H1 (cell line): ENCODE measurements at places on chromosomes 5 and 9. TPM values are rescaled to one million over a fixed set of nuclear protein-coding genes. Genes with fewer than 3 reads are reported as not detected.

The STC2 gene
- 40.0 and 53.1 TPM in 2 replicates for total RNA-seq

The FGF10 gene
- 0.42 and 0.54 TPM in 2 replicates for total RNA-seq

The PRLR gene
- total RNA-seq, result 2.5 and 2.7 TPM in 2 replicates

The NAIF1 gene
- 8.7 and 11.6 TPM in 2 replicates for total RNA-seq

The ANKRD18A gene
- total RNA-seq, result 4.0 and 13.2 TPM in 2 replicates

The USP20 gene
- 13.4 and 17.9 TPM in 2 replicates for total RNA-seq

The HTR1A gene
- total RNA-seq, result 3.8 and 4.7 TPM in 2 replicates

The SH2D3C gene
- 6.4 and 7.3 TPM in 2 replicates for total RNA-seq

The GLRA1 gene
- not detected in 2 replicates for total RNA-seq

DNA sequence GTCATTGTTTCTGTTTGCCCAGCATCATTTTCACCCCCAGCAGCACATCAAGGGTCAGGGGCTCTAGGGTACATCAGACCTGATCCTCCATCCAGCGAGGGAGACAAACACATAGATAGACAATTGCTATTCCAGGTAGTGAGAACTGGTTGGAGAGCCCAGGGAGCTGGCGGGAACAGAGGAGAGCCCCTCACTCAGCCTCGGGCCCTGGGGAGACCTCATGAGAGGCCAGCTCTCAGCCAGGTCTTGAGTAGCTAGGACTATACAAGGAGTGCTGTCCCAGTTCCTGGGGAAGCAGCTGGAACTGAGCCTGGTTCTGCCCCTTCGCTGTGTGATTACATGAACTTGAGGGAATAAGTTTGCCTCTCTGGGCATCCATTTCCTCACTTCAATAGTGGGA lies 80.3 kb downstream of the HRH2 start:
- H3K4me3 ChIP-seq, result no peak overlapping the region
- no peak overlapping the region for H3K27ac ChIP-seq
- H3K36me3 ChIP-seq, result no peaks in the 10 kb centered on the region
- no peaks in the 10 kb centered on the region for H3K4me1 ChIP-seq
- no peak for DNase-seq

GRCh38 chr5:60487885-60488442 lies 212.0 kb downstream of the DEPDC1B start:
- DNase-seq, result no peak
- no peaks in the 10 kb centered on the region for H3K27me3 ChIP-seq
- H3K4me3 ChIP-seq, result no peak overlapping the region
- no peak overlapping the region for H3K27ac ChIP-seq

GRCh38 chr9:110443146-110443865 lies 105.6 kb upstream of the TXNDC8 start:
- H3K4me3 ChIP-seq, result no peak overlapping the region
- no peak for DNase-seq
- no peak overlapping the region for H3K27ac ChIP-seq
- H3K4me1 ChIP-seq, result no peaks in the 10 kb centered on the region
- no peaks in the 10 kb centered on the region for H3K27me3 ChIP-seq

GRCh38 chr5:135012951-135013391 lies 21.1 kb downstream of the PITX1 start:
- no peak overlapping the region for H3K4me3 ChIP-seq
- H3K36me3 ChIP-seq, result no peaks in the 10 kb centered on the region
- DNase-seq, result no peak
- H3K4me1 ChIP-seq, result 0 out of 2 replicates have a peak, but pooled peaks cover 2% of the 10 kb centered on the region
- H3K27ac ChIP-seq, result no peak overlapping the region

DNA sequence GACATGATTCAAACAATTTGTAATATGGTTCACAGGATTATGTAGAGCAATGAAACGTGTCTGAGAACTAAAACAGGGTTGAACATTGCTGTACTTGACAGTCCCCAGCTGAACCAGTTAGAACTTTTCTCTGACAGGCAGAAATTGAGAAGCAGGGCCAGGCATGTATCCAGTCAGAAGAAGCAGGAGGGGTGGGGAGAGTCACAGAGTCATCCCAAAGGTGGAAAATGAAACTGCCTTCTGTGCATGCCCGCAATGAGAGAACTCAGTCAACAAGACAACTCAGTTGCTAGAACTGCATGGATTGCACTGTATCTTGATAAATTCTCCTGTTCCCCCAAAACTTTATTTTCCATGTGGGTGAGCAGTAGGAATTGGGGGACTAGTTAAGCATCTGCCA lies 72.9 kb upstream of the PRLR start:
- H3K4me1 ChIP-seq, result no peaks in the 10 kb centered on the region
- H3K36me3 ChIP-seq, result no peaks in the 10 kb centered on the region
- H3K27me3 ChIP-seq, result no peaks in the 10 kb centered on the region
- no peak overlapping the region for H3K27ac ChIP-seq
- no peak for DNase-seq
- H3K4me3 ChIP-seq, result no peak overlapping the region

DNA sequence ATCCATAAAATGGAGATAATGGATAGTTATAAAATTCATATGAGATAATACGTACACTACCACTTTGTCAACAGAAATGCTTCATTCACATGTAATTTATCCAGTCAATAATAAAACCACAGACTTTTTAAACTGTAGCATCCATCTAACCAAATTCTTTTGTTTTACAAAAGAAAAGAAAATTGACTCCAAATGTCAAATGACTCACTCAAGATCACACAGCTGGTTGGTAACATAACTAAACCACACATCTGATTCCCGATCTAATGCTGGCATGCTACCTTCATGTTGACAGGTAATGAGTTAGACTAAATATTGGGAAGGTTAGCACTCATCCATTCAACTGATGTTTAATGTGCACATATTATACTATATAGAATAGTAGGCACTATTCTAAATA lies 4.9 kb downstream of the FRMD3 start:
- peaks cover 5% of the 10 kb centered on the region for H3K4me1 ChIP-seq
- H3K27me3 ChIP-seq, result peaks cover 12% of the 10 kb centered on the region
- H3K27ac ChIP-seq, result no peak overlapping the region
- no peak for DNase-seq

DNA sequence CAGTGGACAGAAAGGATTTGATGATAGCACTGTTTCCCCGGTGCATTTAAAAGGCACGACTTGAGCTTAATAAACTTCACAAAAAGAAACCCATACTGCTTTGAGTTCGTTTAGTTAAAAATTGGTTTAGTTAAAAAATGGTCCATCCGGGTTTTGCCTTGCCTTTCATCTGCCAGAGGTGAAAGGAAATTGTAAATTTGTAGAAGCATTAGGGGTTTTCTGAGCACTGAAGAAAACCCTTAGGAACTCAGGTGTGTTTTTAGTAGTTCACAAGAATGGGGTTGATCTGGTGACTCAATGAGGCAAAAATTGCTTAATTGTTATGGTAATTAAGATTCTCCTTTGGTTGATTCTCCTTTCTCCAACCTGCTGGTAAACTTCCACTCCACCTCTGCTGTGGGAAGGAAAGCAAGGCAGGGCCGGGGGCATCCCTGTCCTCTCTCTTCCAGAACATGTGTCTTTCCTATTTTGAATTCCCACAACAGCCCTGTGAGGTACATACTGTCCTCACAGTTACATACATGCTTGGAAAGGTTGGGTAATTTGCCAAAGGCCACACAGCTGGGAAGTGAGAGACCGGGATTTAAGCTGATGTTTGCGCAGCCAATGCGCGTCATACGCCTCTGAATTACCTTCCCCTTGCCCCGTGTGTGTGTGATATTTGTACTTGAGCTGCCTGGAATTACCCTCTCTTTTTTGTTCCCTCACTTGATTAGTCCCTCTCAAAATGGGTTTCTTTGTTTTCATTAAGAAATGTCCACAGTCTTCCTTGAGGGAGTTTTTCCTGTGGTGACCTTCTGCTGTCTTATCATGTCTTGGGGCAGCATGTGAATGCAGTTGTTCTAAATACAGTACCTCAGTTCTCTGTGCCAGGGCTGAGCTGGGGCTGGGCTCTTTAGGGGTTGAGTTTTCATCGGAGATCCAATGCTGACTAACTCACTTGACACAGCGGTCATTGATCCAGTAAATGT lies 94.4 kb downstream of the ARHGAP26 start:
- H3K27ac ChIP-seq, result peak overlapping the region; percentile 30; the same call in 1 of the 2 replicates
- DNase-seq, result no peak
- H3K4me1 ChIP-seq, result peaks cover 12% of the 10 kb centered on the region; the same call in 1 of the 2 replicates
- no peaks in the 10 kb centered on the region for H3K27me3 ChIP-seq

DNA sequence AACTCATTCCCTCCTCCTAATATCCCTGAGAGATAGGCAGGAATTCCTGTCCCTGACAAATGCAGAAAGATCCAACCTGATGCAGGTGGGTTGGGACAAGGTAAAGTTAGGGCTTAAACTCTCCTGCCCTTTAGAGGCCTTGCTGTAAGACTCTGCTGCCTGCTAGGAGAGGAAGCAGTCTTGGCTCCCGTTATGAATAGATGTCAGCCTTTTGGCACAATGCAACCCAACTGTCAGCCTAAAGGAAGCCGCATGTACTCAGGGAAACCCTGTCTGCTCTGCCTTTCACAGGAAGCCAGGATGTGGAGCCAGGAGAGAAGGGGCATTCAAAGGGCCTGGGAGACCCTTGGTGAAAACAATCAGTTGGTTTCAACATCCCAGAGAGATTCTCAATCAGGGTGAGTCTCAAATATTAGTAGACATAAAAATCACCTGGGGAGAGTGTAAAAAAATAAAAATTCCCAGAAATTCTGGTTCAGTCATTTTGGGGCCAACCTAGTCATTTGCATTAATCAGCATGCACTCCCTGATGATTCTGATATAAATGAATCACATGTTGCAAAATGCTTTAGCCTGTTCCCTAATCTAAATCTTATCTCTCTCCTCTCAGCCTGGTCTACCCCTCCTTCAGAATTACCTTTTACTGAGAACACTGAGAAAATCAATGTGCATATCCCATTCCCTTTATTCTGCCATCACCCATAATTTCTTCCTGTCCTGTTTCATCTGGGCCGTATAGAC lies 136.2 kb upstream of the TRIM32 start:
- H3K4me3 ChIP-seq, result no peak overlapping the region
- no peaks in the 10 kb centered on the region for H3K4me1 ChIP-seq
- no peak overlapping the region for H3K27ac ChIP-seq
- no peaks in the 10 kb centered on the region for H3K36me3 ChIP-seq

DNA sequence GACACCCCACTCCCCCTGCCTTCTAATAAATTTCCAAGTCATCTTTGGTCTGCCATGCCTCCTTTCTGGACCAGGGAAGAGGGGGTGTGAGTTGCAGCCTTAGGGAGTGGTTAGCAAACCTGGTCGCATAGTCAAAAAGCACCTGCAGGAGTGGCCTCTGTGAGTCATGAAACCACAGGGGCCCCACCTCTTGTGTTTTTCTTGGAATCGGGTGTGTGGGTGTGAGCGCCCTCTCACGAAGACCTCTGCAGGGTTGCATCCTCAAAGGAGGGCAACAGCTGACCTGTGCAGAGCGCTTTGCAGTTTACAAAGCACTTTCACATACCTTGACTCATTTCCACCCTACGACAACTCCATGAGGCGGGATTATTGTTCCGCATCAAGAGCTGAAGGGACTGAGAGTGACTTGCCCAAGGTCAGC lies 36.8 kb upstream of the TEX48 start:
- no peaks in the 10 kb centered on the region; the same call in 1 of the 2 replicates for H3K27me3 ChIP-seq
- no peak overlapping the region for H3K4me3 ChIP-seq
- H3K4me1 ChIP-seq, result no peaks in the 10 kb centered on the region
- no peaks in the 10 kb centered on the region for H3K36me3 ChIP-seq
- no peak overlapping the region for H3K27ac ChIP-seq

DNA sequence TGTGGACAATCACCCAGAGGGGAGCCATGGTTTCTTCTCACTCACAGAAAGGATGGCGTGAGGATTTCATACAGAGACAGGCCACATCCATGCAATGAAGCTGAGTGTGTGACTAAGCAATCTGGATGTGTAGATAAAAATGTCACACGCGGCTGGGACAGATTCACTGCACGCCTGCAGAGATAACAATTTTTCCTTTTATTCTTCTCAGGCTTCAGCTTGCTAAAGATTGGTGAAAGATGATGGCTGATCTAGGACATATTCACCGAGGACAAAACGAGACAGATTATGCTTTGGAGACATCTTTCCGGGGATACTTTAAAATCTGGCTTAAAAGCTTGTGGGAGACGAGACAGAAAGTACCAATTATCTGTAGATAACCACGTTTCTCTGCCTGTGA lies 313.9 kb upstream of the TRPC7 start:
- H3K27ac ChIP-seq, result no peak overlapping the region
- no peak for DNase-seq
- H3K4me3 ChIP-seq, result no peak overlapping the region
- no peaks in the 10 kb centered on the region for H3K36me3 ChIP-seq
- H3K27me3 ChIP-seq, result no peaks in the 10 kb centered on the region

DNA sequence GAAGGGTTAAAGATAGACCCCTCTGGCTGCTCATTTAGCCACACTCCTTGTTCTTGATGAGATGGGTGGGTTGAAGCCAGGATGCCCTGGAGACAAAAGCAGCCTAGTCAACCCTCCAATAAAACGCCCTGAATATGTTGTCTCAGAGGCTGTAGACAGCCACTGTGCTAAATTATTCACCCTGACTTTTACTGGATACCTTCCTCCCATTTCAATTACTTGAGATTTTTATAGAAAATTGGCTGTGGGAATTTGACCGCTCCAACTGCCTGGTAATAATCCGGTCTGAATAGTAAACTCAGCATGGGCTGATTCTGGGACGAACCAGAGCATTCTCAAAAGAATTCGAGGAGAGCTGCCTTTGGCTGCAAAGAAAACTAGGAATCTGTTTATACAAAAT lies 104.2 kb downstream of the SNX18 start:
- H3K4me1 ChIP-seq, result no peaks in the 10 kb centered on the region
- DNase-seq, result no peak
- no peak overlapping the region for H3K4me3 ChIP-seq
- no peaks in the 10 kb centered on the region for H3K27me3 ChIP-seq
- no peaks in the 10 kb centered on the region for H3K36me3 ChIP-seq
- H3K27ac ChIP-seq, result no peak overlapping the region

- no peaks in the 10 kb centered on the region for H3K27me3 ChIP-seq
- no peaks in the 10 kb centered on the region for H3K36me3 ChIP-seq
- no peak overlapping the region for H3K4me3 ChIP-seq
- no peaks in the 10 kb centered on the region for H3K4me1 ChIP-seq
Measured at GRCh38 chr5:23626961-23627360, 119.6 kb downstream of the PRDM9 start.

DNA sequence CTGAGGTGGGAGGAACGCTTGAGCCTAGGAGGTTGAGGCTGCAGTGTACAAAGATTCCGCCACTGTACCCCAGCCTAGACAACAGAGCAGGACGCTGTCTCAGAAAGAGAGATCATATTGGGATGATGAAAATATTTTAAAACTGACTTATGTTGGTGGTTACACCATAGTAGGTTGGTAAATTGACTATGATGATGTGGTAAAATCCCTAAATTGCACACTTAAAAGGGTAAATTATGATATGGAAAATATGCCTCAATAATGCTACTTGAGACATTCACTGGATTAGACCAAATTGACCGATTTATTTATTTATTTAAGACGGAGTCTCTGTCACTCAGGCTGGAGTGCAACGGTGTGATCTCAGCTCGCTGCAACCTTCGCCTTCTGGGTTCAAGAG lies 21.9 kb upstream of the TOR1B start:
- H3K27ac ChIP-seq, result no peak overlapping the region
- no peak for DNase-seq
- H3K27me3 ChIP-seq, result no peaks in the 10 kb centered on the region
- no peaks in the 10 kb centered on the region for H3K4me1 ChIP-seq
